ENCODE measurements at places on chromosomes 13 and 19.

DNA sequence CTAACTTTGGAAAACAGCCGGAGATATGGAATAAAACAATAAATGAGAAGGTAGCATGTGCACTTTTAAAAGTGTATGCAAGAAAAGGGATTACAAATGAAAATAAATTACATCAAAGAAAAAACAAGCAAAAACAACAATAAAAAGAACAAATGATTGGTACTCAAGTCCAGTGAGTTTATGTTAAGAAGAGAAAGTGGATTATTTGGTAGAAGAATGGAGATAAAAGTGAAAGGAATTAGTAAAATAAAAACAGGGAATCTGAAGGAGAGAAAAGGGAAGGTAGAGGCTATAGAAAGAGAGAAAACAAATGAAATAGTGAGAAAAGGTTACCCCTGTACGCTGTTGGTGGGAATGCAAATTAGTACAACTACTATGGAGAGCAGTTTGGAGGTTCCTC, 28.6 kb upstream of the KLF12 start:
- H3K4me3 ChIP-seq: no peak overlapping the region
- no peak overlapping the region for H3K27ac ChIP-seq
- no peaks in the 10 kb centered on the region for H3K27me3 ChIP-seq
- no peaks in the 10 kb centered on the region for H3K36me3 ChIP-seq
- H3K4me1 ChIP-seq: no peaks in the 10 kb centered on the region
- no peak for DNase-seq

- no peak for DNase-seq
- no peaks in the 10 kb centered on the region for H3K4me1 ChIP-seq
- H3K27me3 ChIP-seq: no peaks in the 10 kb centered on the region
- no peak overlapping the region for H3K27ac ChIP-seq
- peak overlapping the region; percentile 99 for H3K4me3 ChIP-seq
Observed at GRCh38 chr19:36837176-36837905, 846 bp downstream of the ZNF790 start.

DNA sequence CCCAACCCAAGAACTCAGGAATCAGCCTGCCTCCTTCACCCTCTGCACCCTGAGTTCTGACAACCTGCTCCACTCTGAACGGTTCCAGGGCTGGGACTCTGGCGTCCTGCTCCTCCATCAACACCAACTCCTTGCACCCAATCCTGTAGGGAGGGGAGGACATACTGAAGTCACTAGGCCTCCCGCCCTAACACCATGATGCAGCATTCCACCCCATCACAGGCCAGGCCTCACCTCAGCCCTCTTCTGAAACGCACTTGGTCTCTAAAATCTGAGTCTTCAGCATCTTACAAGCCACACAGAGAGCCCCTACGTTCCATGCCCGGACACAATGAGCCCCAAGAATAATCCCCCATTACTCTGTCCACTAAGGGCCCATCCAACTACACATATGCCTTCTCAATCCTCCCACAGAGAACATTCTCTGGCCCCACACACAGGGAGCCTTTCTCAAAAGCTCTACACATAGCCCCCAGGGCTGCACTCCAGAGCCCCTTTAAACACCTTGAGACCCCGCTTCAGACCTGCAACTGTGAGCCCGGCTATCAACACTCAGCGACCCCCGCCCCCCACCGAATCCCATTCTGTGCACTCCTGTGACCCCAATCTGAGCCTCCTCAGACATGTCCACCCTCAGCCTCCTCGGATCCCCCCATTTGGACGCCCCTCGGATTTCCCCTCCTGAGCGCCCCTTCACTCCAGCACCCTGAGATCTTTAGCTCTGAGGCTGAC, 567 bp downstream of the ALKBH6 start:
- H3K4me1 ChIP-seq: no peaks in the 10 kb centered on the region
- no peak overlapping the region for H3K27ac ChIP-seq
- H3K36me3 ChIP-seq: no peaks in the 10 kb centered on the region
- no peak for DNase-seq

- H3K36me3 ChIP-seq: no peaks in the 10 kb centered on the region
- H3K27me3 ChIP-seq: peaks cover 13% of the 10 kb centered on the region
- peak overlapping the region; percentile 72 for H3K4me3 ChIP-seq
- peaks cover 8% of the 10 kb centered on the region for H3K4me1 ChIP-seq
- no peak overlapping the region for H3K27ac ChIP-seq
- peak; percentile 87 for DNase-seq
Observed at GRCh38 chr13:113152984-113153809, 5.3 kb upstream of the PROZ start.

GRCh38 chr13:71785361-71785760, 81.6 kb downstream of the DACH1 start:
- no peaks in the 10 kb centered on the region for H3K27me3 ChIP-seq
- no peaks in the 10 kb centered on the region for H3K36me3 ChIP-seq
- no peaks in the 10 kb centered on the region for H3K4me1 ChIP-seq

DNA sequence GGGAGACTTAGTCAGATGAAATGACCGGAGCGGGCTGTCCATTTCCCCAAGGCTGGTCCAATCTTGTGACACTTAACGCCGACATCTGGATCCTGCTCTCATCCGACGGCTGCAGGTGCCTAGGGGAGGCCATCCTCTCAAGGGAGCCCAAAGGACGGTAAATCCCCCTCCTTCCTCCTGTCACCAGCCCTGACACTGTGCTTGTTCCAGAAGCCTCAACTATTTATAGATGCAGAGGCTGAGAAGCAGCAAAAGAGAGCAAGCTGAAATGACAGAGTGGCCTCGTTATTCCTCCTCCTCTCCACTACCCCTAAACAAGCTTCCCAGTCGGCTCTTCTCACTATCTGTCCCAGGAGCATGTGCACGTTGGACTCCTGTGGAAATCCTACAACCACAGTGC, 533.7 kb downstream of the LIG4 start:
- no peak overlapping the region for H3K4me3 ChIP-seq
- no peak for DNase-seq
- no peaks in the 10 kb centered on the region for H3K36me3 ChIP-seq
- no peak overlapping the region for H3K27ac ChIP-seq

DNA sequence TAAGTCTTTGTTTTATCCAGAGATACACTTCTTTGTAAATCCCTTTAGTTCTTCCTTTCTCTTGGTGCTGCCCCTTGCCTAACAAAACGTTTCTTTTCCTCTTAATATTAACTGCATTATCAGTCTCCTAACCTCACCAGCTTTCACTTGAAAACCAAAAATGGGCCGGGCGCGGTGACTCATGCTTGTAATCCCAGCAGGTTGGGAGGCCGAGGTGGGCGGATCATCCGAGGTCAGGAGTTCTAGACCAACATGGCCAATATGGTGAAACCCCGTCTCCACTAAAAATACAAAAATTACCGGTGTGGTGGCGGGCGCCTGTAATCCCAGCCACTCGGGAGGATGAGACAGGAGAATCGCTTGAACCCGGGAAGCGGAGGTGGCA, 329.8 kb upstream of the MIR17HG start:
- H3K4me1 ChIP-seq: no peaks in the 10 kb centered on the region
- H3K4me3 ChIP-seq: no peak overlapping the region
- H3K27ac ChIP-seq: no peak overlapping the region
- DNase-seq: peak; percentile 82
- no peaks in the 10 kb centered on the region for H3K36me3 ChIP-seq

- H3K27ac ChIP-seq: no peak overlapping the region
- H3K36me3 ChIP-seq: no peaks in the 10 kb centered on the region
Observed at GRCh38 chr13:72694314-72694713, 33.1 kb downstream of the MZT1 start.

DNA sequence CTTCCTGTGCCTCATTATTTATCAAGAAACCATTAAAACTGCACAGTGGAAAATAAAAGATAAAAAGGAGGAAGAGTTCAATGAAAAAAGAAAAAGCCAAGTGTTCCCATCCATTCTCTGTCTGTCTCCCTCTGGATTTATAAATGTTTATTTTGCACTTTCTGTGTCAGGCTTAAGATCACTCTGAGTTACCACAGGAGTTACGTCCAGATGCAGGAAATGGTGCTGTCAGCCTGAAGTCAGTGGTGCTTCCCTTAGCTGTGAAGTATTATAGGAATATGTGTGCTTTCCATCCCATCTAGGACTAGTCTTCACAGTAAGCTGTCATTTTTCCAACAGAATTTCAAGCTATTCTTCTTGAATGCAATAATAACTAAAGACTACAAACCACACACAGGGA, 420.2 kb downstream of the KCTD12 start:
- no peaks in the 10 kb centered on the region for H3K27me3 ChIP-seq
- no peaks in the 10 kb centered on the region for H3K36me3 ChIP-seq
- H3K4me3 ChIP-seq: no peak overlapping the region
- no peak overlapping the region for H3K27ac ChIP-seq
- DNase-seq: no peak

- H3K27me3 ChIP-seq: no peaks in the 10 kb centered on the region
- H3K36me3 ChIP-seq: no peaks in the 10 kb centered on the region
- no peak overlapping the region for H3K4me3 ChIP-seq
- no peak for DNase-seq
- no peak overlapping the region for H3K27ac ChIP-seq
Observed at GRCh38 chr19:6127716-6128335, 7.6 kb upstream of the ACSBG2 start.

DNA sequence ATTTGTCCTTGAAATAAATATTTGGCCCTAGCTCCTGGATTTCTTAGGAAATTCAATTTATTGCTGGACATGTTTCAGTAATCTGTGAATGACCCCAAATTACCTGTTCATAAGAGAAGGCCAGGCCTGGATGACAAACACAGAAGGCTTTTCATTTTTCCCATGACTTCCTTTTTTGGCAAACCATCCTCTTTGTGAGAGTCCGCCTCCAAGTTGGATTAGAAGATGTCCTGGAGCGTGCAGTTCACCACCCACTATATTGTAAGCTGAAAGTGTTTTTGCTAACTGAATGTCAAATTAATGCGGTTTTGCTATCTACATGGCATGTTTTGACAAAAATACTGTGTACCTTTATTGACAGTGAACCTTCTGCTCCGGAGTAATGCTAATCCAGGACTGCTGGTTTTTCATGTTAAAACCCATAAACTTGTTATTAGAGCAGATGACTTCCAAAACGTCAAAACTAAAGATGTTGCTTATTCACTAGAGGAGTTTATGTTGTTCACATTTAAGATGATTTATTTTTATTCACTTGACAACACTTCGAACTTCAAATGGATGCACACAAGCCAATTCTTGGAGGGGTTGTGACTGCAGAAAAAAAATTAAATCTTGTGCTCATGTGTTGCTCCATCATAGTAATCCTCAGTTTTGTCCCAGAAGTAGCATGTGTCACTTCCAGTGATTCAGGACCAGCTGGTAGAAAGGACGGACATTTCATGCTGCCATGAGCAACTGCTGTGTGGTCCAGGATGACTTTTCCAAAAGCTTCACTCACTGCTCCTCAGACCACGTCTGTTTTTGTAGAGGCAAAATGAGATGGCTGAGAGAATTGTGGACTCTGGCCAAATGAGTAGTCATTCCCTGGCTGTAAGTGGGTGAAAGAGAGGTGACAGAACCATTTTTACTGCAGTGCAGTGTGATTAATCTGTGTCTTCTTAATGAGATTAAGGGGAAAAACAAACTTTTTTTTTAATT, 71.0 kb downstream of the ITGBL1 start:
- no peak overlapping the region for H3K27ac ChIP-seq
- H3K4me3 ChIP-seq: no peak overlapping the region
- H3K36me3 ChIP-seq: no peaks in the 10 kb centered on the region
- no peaks in the 10 kb centered on the region for H3K4me1 ChIP-seq
- H3K27me3 ChIP-seq: no peaks in the 10 kb centered on the region
- no peak for DNase-seq

DNA sequence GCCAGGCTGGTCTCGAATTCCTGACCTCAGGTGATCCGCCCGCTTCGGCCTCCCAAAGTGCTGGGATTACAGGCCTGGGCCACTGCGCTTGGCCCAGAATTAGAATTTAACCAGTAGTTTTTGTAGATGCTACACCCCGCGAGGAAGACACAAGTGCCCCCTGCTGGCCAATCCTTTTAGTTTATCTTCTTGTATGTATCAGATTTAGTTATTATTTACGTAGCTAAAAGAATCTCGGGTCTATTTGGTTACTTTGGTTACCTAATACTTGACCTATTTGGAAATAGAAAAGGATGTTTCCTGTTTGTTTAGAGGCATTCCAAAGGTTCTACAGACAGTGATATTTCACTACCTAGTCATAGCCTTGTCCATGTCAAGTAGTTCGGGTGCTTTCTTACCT, 22.0 kb downstream of the MUC16 start:
- H3K27me3 ChIP-seq: no peaks in the 10 kb centered on the region

GRCh38 chr13:79480954-79481684, at the start of gene NDFIP2:
TSS of gene NDFIP2 (plus strand) at chr13:79481155. CDS start at chr13:79481204, 49 bp downstream.
- peaks cover 22% of the 10 kb centered on the region for H3K27me3 ChIP-seq
- H3K27ac ChIP-seq: peak within 1 kb of the TSS; percentile 16
- no peaks in the 10 kb centered on the region for H3K36me3 ChIP-seq

- no peaks in the 10 kb centered on the region for H3K36me3 ChIP-seq
- no peak overlapping the region for H3K27ac ChIP-seq
- no peak overlapping the region for H3K4me3 ChIP-seq
- DNase-seq: no peak
- H3K27me3 ChIP-seq: peaks cover 16% of the 10 kb centered on the region
Observed at GRCh38 chr13:48231080-48231479, 1.9 kb upstream of the ITM2B start.

DNA sequence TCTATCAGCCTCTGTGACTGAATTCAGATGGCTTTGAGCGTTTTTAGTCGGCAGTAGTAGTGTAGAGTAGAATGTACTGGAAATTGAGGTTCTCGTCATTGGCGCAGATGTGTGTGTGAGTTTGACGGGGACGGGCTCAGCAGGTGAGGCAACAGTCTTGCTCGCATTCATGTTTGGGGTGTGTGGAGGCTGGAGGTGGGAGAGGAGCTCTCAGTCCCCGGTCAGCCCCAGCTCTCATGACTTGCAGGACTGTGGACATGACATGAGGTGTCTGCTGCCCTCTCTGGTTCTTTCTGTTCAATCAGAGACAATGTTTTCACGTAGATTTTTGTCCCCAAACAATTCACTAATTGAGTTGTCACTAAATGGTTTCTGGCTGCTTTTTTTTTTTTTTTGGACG, 57.2 kb downstream of the ING1 start:
- H3K4me3 ChIP-seq: no peak overlapping the region
- no peak for DNase-seq
- H3K36me3 ChIP-seq: no peaks in the 10 kb centered on the region
- no peaks in the 10 kb centered on the region for H3K4me1 ChIP-seq

DNA sequence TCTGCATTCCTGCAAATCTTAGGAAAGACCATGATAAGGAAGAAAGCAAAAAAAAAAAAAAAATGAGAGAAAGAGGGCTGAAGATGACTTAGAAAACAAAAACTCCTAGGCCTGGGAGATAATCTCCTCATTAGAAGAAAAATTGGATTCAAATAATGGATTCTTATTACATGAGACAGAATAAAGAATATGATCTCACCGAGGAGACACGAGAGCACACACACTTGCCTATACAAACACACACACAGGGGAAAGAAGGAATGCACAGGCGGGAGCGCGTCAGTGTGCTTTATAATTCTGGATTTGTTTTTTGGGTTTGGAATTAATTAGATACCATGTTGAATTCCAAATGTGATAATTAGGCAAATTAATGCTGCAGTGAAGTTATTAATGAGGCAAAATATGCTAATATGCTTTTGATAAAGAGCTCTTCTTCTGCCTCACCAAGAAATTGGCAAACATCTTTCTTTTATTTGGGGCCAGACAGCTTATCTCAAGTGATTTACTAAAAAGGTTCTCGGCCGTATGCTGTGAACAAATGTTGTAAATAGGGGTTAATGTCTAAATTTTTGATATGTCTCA, 36.1 kb upstream of the PCDH8 start:
- H3K27me3 ChIP-seq: peaks cover 55% of the 10 kb centered on the region
- no peaks in the 10 kb centered on the region for H3K36me3 ChIP-seq
- H3K27ac ChIP-seq: no peak overlapping the region
- H3K4me1 ChIP-seq: peaks cover 9% of the 10 kb centered on the region
- H3K4me3 ChIP-seq: no peak overlapping the region
- DNase-seq: peak; percentile 4

Data from endodermal cell (in vitro differentiated cells).